CD4-positive, alpha-beta T cell treated with Interferon gamma for 1 hour (primary cell): ENCODE measurements at places on chromosomes 3 and 15.

DNA sequence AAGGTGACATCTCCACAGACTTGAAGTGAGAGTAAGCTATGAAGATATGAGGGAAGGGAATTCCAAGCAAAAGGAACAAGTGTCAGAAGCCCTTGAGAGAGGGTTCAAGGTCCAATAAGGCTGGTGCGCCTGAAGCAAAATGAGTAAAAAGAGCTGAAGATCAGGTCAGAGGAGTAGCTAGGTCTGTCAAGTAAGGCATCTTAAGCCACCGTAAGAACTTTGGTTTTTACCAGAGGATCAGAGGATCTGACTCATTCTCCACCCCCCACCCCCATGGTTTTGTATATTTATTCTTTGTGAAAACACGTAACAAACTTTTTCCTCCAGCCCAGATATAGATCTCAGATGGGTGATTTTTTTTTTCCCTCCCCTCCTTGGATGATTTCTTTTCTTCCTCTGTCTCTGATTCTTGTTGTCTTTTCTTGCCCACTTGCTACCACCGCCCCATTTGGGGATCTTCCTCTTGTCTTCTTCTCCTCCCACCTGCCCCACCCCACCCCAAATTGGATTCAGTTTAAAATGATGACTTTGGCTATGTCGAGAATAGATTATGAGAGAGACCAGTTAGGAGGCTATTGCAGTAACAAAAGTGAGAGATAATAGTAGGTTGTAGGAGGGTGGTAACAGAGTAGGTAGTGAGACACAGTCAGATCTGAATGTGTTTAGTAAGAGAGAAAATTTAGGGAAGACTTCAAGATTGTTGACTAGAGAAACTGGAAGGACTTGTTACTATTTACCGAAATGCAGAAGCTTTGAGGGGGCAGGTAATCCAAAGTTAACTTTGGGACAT, 6.1 kb downstream of the TRMT10C start:
- DNase-seq: no peak

- DNase-seq: no peak
Observed at GRCh38 chr3:185552358-185552877, at the start of gene LIPH. Gene LIPH (minus strand): TSS chr3:185552588. CDS start chr3:185552471, 117 bp downstream.

GRCh38 chr3:195752066-195752465, 31.3 kb downstream of the MUC20 start:
- DNase-seq: no peak

DNA sequence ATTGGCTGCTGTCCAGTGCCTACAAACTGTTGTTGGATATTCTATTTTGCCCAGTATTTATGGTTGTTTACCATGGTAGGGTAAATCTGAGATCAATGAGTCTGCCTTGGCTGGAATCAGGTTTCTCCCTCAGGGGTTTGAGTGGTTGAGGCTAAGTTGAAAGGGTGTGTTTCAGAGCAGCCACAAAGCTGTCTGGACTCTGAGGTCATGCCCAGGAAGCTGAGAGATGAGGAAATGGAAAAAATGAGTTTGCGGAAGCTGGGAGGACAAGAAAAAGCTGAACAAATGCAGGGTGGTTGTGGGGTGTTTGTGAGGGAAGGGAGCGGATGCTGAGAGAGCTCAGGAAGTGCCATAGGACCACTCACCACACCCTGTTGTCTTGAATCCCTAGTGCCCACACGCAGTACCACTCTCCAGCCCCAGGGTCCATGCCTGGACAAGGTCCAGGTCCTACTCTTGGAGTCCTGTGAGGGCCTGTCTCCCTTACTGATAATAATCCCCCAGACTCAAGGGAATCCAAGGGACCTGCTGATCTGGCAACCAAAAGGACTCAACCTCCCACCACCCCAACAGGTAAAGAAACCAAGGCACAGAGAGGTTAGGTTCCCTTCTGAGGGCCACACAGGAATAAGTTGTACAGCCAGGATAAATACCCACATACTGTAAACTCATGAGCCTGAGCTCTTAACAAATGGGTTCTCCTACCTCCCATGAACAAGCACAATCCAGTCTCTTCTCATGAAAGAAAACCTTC, 81.6 kb downstream of the PPCDC start:
- DNase-seq: peak; percentile 62

- no peak for DNase-seq
Observed at GRCh38 chr3:165751637-165752036, 85.6 kb downstream of the BCHE start.

- no peak for DNase-seq
Observed at GRCh38 chr15:96851613-96852012, 521.1 kb downstream of the NR2F2 start.

DNA sequence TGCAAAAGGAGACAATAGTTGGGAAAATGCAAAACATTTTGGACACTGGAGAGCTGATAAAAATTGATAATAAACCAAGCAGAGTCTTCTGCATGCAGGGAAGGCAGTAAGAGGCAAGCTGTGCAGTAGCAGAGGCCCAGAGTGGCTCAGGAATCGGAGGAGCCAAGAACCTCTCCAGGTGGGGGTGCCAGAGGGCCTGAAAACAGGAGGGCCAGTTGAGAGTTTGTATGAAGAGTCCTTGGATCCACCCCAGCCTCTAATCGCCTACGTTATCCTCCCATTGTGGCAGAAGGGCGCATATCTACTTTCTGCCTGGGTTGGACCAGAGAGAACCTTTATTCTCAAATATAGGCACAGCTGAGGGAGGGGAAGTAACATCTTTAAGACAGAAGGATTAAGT, 48.9 kb upstream of the RBP1 start:
- DNase-seq: no peak

DNA sequence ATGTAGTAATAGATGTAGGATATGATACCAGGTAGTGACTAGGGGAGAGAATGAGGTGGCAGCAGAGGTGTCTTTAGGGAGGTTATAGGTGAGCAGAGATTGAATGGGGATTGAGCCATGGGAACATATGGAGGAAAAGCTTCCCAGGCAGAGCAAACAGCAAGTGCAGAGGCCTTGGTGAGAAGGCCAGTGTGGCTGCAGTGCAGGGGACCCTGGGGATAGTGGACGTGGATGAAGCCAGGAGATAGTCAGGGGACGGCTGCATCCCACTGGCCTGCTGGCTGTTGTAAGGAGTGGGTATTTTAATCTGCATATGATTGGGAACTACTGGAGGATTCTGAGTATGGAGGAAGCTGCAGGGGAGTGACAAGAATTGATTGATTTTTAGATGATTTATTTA, 62.7 kb upstream of the TRAK1 start:
- DNase-seq: no peak

GRCh38 chr15:27412415-27412814, 441.4 kb downstream of the GABRG3 start:
- no peak for DNase-seq

DNA sequence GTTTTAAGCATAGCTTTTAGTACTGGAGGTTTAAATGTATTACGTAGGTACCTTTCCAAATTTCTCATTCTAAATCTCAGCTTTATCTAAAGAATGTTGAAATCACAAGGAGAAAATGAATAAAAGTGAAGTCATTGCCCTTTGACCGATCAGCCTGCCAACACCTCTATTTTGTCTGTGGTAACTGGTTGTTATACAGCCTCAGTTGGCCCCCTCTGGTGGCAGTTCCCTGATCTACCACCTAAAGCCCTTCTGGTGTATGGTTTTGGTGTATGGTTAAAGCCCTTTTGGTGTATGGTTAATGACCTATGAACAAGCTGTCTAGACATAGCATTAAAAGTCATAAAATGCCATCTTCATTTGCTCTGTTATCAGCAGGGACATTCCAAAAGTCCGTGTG, 378.2 kb upstream of the AZI2 start:
- no peak for DNase-seq

- peak; percentile 84 for DNase-seq
Observed at GRCh38 chr15:67109141-67110034, 44.0 kb downstream of the SMAD3 start.

DNA sequence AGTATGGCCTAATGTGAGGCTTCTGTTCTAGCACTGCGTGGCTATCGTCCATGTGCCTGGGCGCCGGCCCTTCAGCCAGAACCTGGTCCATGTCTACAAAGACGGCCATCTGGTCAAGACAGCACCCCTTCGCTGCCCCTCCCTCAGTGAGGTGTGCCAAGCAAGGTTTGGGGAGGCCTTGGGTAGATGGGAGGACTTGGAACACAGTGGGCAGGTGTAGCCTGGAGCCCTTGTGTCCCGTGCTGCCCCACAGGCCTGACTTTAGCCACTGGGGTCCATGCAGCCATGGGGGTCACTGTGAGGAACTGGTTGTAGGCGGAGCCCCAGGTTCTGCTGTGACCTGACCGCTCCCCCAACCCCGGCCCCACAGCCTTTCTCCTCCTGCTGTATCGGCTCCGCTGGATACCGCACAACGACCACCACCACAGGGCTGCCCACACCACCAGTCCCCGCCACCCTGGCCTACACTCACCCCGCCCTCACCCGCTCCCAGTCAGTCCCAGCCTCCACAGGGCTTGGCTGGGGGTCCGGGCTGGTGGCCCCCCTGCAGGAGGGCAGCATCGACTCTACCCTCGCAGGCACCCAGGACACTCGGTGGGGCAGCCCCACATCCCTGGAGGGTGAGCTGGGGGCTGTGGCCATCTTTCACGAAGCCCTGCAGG, 16.6 kb downstream of the NBEAL2 start:
- DNase-seq: no peak
